ENCODE measurements at places on chromosomes 12 and 14.

DNA sequence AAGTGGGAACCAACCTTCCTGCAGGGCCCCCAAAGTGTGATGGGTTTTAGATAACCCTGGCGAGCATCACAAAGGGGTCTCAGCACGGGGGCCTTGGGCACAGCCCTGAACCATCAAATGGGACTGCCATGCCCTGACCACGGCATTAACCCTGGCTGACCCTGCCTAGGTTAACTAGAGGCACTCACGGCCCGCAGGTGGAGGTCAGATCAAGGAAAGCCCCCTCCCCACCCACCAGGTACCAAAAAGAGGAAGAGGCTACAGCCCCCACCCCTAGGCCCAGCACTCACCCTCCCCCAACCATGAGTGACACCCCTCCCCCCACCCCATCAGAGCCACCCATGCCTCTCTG lies 42.5 kb downstream of the CCNK start:
- no peak for DNase-seq

- DNase-seq, result no peak
Measured at GRCh38 chr12:46526233-46526632, 153.7 kb upstream of the SLC38A2 start.

DNA sequence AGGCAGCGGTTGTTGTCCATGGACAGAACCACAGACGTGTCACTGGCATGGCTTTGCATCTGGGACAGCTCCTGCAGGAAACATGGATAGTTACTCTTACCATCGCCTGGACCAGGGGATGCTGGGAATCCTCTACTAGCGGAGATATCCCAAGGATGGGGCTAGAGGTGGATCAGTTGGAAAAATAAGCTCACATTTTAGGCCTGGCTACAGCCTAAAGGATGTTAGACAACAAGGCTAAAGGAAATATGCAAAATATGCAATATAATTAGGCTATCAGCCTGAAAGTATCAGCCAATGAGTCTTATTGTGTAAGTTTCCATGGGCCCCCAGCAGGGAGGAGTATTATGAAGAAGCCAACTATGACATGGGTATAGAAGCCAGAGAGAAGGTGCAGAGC lies 5.0 kb downstream of the KRT76 start:
- DNase-seq, result no peak

DNA sequence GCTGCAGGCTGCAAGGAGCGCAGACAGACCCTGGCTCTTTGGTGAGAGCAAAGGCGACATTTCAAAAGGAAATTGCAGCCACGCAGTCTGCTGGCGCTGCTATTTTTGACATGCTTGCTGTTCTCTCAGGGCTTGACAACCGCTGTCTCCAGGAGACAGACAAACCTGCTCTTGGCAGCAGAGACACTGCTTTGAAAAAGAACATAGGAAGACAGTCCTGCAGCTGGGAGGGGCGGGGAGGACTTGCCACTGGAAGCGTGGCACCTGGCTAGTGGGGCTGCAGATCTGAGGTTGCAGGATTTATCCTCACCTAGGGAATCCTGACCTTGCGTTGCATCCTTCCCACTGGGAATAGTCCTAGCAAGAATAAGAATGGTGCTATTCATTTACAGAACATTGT lies 91.8 kb upstream of the KCNA1 start:
- DNase-seq, result no peak

- DNase-seq, result no peak
Measured at GRCh38 chr14:77099425-77100167, 1.5 kb downstream of the CIPC start.

DNA sequence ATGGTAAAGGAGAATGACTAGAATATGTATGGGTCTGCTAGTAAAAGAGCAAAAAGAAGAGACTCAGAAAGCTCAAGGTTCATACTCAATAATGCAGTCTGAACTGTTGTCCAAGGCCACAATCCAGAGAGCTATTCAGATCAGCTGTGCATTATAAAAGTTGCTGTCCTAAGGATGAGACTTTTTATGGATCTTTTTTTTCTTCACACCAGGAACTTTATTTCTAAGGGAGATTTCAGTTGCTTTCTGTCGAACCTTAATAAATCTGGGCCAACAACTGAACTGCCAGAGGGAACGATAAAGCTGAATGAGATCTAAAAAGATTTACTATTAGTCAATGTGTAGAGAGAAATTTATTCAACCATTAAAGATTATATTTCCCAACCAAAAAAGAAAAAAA lies 948.3 kb upstream of the NOVA1 start:
- DNase-seq, result no peak

GRCh38 chr14:68441542-68441941 lies 351.3 kb downstream of the ZFP36L1 start:
- no peak for DNase-seq

DNA sequence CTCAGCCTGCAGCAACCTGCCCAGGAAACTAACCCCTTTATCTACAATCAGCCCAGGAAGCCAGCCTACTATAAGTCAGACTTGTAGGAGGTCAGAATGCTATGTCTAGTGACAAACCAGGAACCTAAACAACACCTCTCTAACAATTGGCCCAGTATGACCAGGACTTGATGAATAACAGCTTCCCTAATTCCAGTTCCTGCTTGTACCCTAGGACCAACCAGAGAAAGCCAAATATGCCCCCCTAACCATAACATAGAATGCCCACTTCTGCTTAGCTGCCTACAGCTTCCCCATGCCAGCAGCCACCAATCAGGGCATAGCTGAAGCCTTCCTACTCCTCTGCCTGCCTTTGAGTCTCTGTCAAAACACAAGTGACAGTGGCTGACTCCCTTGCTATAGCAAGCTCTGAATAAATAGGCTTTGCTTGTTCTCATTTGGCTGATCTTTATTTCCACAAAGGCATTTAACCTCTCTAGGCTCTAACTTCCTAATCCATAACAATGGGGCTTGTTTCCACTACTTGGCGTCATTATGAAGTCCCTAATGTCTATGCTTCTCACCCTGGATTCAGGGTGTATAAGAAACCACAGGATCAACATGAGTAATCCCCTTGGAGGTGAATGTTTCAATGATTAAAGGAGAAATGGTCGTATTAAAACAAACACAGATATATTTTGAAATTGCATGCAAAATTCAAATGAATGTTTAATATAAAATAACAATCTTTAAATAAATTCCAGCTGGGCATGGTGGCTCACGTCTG lies 220.2 kb downstream of the ANO6 start:
- DNase-seq, result no peak
